ENCODE measurements at places on chromosomes 5 and 9.

DNA sequence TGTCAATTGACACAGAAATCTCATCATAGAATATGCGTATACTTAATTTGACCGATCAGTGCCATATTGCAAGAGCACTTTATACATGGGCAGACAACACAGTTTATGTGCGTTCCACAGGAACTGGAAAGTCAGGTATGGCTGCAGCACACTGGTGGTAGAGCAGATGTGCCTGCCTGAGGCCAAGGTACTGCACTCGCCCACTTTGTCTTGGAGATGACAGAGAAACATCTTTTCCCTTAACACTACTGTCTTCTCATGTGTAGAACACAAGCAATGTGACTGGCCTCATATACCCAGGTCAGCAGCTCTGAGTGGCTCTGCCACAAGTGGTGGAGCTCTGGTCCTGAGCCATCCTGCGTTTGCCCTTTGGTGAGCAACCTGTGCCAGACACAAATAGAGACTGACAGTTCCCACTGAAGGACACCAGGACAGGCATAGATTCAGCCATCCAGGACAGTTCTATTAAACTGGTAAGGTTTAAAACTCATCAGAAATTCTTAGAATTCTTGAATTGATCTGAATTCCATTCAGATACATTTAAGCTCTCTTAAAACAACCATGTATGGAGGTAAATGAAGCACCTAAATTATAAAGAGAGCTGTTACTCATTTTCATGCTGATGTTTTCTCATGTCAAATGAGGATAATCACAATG lies 21.0 kb upstream of the PPP2CA start:
- no peak for DNase-seq

DNA sequence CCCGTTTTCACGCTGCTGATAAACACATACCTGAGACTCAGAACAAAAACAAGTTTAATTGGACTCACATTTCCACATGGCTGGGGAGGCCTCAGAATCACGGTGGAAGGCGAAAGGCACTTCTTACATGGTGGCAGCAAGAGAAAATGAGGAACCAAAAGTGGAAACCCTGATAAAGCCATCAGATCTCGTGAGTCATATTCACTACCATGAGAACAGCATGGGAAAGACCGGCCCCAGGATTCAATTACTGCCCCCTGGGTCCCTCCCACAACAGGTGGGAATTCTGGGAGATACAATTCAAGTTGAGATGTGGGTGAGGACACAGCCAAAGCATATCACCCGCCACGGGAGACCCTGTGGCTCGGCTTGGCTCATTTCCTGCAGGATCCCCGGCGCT lies 20.2 kb downstream of the EXD3 start:
- no peak for DNase-seq

- DNase-seq = peak; percentile 51
Measured at GRCh38 chr9:33202552-33203201, 35.5 kb upstream of the B4GALT1 start.

DNA sequence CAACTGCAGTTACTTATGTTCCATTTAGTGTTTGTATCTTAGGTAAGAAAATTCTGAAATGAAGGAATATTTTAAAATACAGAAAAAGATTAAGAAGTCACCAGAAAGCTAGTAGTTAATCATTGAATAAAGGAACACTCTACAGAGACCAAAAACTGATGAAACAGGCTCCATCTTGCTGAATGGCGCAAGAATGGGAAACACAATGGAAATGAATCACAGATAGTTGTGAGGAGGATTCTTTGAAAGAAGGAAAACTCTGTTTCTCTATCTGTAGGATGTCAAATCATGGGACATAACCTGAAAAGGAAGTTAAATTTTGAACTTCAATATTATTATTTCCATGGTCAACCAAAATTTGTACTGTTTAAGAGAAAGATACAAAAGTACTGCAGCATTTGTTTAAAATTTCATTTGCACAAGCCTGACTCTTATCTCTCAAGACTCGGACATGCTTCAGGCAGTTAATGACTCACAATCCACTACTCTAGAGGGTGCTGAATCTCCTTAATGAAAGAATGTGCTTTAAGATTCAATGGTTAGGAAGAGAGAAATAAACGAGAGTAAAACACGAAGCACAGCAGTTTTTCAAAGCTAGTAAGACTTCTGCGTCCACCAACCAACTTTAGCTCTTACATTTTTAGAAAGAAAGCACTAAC lies 1064.4 kb upstream of the DMAC1 start:
- no peak for DNase-seq

DNA sequence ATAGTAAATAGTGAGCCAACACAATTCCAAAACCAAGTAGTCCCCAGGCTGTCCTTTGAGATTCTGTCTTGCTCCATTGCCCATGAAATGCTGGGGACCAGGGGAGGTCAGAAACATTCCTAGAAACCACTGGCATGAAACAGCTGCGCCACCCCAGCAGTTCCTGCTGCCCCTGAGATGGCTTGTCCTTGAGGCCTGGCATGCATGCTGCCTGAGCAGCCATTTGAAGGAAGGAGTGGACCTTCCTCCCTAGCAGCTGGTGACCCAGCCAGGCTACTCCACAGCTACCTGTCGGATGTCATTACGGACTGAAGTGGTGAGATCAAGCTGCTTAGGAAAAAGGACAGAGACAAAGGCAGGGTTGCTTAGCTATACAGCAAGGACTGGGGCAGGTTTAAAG lies 260.6 kb downstream of the DENND1A start:
- DNase-seq = no peak

GRCh38 chr5:88693071-88693932 lies 189.7 kb downstream of the MEF2C start:
- DNase-seq = peak; percentile 69

- no peak for DNase-seq
Measured at GRCh38 chr9:2645569-2645968, 24.0 kb downstream of the VLDLR start.

DNA sequence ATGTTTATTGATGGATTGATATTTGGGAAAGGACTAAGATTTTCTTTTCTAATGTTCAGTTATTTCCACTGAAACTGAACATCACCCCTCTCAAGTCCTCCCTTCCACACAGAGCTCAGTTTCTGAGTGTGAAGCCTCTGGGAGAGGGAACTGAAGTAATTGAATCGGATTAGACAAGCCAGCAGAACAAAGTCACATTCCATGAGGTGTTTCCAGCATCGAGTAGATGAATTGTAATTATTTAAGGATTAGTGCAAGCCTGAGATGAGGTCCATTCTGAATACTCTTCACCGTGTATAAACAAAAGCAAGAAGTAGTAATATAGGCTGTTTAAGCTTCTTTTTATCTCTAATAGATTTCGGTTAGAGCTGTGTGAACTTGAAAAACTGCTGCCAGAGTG lies 2060.5 kb downstream of the MAT2B start:
- no peak for DNase-seq

- no peak for DNase-seq
Measured at GRCh38 chr9:99516657-99517049, 294.6 kb downstream of the SEC61B start.

- no peak for DNase-seq
Measured at GRCh38 chr5:18380729-18381362, 746.6 kb downstream of the TAF11L14 start.

DNA sequence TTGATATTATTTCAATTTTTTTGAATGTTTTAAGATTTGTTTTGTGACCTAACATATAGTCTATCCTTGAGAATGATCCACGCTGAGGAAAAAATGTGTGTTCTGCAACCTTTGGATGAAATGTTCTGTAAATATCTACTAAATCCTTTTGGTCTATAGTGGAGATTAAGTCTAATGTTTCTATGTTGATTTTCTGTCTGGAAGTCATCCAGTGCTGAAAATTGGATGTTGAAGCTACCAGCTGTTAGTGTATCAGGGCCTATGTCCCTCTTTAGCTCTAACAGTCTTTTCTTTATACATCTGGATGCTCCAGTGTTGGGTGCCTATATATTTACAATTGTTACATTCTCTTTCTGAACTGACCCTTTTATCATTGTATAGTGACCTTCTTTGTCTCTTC lies 422.3 kb downstream of the TMEM232 start:
- no peak for DNase-seq

DNA sequence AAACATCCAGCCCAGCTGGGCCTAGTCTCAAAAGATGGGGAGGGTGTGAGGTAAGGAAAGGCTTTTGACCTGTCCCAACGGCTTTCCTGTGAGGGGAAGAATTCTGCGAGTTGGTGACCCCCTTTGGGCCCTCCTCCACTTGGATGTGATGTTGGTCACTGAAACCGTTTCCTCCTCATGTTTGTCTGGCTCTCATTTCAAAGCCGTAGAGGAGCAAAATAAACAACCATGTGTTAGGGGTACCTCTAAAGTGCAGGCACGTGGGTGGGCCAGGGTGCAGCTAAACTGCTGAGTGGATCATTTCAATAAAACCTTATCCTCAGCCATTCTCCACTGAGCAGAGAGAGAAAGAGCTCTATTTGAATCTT lies 84.3 kb upstream of the MELK start:
- DNase-seq = no peak

GRCh38 chr9:110152704-110153374 lies 55.1 kb downstream of the C9orf152 start:
- peak; percentile 63 for DNase-seq

GRCh38 chr9:111999319-111999718 lies 102.7 kb downstream of the UGCG start:
- no peak for DNase-seq

GRCh38 chr5:343461-344401 lies 22.2 kb downstream of the AHRR start:
- DNase-seq = peak; percentile 86

DNA sequence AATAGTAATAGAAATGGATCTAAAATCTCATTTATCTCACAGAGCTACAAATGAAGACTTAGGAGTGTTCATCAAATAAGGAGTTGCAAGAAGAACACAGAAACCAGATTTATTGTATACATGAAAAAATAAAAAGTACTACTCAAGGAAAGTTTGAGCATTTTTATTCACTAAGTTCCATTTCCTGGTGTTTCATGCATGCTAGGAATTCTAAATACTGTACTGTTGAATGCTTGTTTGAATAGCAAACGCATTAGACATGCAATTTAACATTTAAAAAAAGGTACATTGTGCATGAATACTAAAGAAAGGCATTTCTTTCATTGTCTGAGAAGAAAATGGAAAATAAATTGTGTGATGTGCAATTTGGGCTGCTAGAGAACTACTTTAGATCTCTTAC lies 52.1 kb downstream of the C6 start:
- DNase-seq = no peak

DNA sequence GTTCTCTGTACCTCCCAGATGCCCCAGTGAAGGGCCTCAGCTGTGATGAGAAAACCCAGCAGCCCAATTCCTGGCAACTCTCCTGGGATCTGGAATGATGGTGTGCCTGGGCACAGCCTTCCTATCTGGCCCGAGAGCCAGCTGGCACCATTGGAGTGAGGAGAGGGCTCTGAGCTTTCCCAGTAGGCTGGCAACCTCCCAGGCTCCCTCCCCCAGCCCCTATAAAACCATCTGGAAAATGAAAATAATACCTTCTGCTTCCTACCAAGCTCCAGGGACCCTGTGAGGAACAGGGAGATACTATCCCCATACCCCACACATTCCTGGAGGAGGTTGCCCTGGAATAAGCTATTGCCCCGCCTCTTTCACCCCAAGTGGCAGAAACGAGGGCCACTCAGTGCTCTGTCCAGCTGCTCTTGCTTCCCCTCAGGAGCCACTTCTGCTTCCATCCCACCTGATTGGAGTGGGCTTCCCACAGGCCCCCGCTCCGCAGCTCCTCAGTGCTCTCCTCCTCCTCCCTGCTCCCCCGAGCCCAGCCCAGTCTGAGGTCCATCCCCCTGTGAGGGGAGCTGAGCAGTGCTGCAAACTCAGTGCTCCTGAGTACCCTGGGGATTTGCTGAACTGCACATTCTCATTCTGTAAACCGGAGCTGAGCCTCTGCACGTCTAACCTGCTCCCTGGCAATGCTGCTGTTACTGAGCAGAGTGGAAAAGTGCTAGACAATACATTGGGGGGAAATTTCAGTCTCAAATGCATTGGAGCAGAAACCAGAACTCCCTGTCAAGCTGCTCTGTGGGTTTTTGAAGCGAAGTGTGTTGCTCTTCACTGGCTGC lies 74.7 kb downstream of the THBS4 start:
- DNase-seq = peak; percentile 55

GRCh38 chr5:147563466-147564123 lies 53.7 kb upstream of the DPYSL3 start:
- no peak for DNase-seq

- no peak for DNase-seq
Measured at GRCh38 chr9:130997395-130997684, 11.6 kb upstream of the LAMC3 start.

- no peak for DNase-seq
Measured at GRCh38 chr5:34789021-34789531, 49.9 kb upstream of the TTC23L start.

- no peak for DNase-seq
Measured at GRCh38 chr9:87513161-87513560, 15.5 kb downstream of the DAPK1 start.

- no peak for DNase-seq
Measured at GRCh38 chr9:113352411-113352810, 3.1 kb downstream of the BSPRY start.

GRCh38 chr5:63255594-63255993 lies 677.0 kb downstream of the LRRC70 start:
- no peak for DNase-seq

GRCh38 chr5:118146824-118147223 lies 841.5 kb downstream of the DTWD2 start:
- no peak for DNase-seq

GRCh38 chr5:145983446-145983845 lies 47.1 kb downstream of the SH3RF2 start:
- no peak for DNase-seq

Data from H7 (cell line).